Activated CD8-positive, alpha-beta memory T cell treated with anti-CD3 and anti-CD28 coated beads, Interleukin-2, amount 50 U/mL, for 4 hours (primary cell): ENCODE measurements at places on chromosomes 1 and 21.
A peak's percentile ranks its signal among the peaks of the same experiment; 100 is the strongest.

DNA sequence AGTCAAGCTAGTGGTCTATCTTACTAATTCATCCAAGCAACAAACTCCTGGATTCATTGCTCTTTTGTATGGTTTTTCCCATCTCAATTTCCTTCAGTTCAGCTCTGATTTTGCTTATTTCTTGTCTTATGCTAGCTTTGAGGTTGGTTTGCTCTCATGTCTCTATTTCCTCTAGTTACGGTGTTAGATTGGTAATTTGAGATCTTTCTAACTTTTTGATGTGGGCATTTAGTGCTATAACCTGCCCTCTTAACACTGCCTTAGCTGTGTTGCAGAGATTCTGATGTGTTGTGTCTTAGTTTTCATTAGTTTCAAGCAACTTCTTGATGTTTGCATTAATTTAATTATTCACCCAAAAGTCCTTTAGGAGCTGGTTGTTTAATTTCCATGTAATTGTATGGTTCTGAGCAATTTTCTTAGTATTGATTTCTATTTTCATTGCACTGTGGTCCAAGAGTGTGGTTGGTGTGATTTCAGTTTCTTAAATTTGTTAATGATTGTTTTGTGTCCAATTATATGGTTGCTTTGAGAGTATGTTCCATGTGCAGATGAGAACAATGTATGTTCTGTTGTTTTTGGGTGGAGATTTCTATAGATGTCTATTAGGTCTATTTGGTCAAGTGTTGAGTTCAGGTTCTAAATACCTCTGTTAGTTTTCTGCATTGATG is 154.6 kb downstream of the PLPPR5 start:
- no peak for DNase-seq

DNA sequence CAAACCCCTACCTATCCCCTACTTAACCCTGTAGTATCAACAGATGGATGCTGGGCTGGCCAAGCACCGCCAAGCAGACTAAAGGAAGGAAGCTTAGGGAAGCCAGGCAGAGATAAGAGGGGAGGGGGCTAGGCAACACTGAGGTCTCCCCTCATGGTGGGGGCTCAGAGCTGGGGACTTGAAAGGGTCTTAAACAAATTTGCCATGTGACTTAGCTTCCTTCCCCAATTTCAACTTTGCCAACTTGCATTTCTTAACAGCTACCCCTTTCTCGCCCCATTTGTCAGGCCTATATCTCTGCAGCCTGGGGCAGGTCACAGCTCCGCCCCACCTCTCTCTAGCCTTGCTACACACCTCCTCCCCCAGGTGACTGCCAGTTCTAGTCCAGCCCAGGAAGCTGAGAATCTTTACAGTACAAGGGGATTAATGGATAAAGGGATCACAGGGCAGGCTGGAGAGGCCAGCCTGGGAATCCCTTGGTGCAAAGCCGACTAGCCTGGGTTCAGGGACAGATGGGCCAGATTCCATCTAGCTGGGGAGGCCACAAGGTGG is 3.4 kb downstream of the KIF21B start:
- DNase-seq = peak; percentile 25

- no peak for DNase-seq
These were observed 222.8 kb downstream of the HLX start for GRCh38 chr1:221101807-221102605.

- DNase-seq = no peak
These were observed 25.0 kb upstream of the ZNF436 start for GRCh38 chr1:23394684-23395083.

- DNase-seq = no peak
These were observed 197.2 kb downstream of the C1orf94 start for GRCh38 chr1:34373912-34374311.
